Omental fat pad (tissue), 4 donors: ENCODE measurements at places on chromosomes 3 and 15. TPM values are rescaled to one million over a fixed set of nuclear protein-coding genes. Genes with fewer than 3 reads are reported as not detected.

DNA sequence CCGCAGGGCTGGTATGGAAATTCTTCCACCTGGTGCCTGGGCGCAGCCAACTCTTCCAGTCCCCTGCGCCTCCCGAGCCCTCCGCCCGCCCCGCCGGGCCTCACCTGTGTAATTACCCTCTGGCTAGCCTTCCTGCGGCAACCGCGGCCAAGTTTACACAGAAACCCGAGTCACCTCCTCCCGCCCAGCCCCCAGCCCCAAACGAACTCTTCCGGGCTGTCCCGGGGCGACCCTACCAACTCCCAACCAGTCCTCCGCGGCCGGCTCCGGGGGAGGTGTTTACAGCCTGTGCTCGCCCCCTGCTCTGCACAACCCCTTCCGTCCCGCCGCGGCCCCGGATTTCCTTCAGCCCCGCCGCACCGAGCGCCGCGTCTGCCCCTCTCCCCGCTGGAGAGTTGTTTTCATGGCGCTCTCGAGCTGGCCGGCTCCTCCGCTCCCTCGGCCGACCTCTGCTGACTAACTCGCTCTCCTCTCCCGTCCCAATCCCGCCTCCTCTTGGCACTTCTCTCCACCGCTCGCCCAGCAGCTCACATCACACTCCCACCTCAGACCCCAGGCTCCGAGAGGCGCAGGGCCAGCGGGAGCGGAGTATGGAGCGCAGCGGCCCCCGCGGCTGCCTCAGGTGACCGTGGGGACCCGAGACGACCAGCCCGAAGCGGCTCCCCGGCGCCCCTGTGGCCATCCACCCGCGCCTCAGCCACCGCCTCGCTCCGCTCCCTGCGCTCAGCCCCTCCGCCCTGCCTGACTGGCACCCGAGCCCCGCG, 538 bp downstream of the ATOSA start:
- peak; percentile 30 for DNase-seq

DNA sequence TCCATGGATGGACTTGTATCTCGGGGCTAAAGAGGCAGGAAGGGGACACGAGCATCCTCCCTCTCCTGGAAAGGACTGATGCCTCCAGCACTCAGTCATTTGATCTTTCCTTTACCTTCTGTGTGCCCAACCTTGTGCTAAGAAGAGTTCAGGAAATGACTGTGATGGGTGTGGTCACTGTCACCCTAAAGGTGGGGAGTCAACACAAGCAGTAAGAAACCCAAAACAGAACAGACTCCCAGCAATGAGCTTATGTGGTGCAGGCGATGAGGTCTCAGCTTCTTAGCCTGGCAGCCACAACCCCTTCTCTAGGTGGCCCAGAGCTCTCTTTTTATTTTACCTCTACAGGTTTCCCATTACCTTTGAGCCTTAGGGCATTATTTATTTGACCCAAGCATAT, 3.8 kb downstream of the MPI start:
- DNase-seq = no peak

Gene SPTSSB
- 0.19 TPM for total RNA-seq

Gene CCDC13
- total RNA-seq = 2.2 TPM
